ENCODE measurements at places on chromosomes 3 and 15.
A peak's percentile ranks its signal among the peaks of the same experiment; 100 is the strongest.

GRCh38 chr15:38642689-38643270 lies 78.2 kb upstream of the RASGRP1 start:
- DNase-seq, result no peak

- DNase-seq, result no peak
Measured at GRCh38 chr15:68536331-68537095, 42.3 kb upstream of the CORO2B start.

DNA sequence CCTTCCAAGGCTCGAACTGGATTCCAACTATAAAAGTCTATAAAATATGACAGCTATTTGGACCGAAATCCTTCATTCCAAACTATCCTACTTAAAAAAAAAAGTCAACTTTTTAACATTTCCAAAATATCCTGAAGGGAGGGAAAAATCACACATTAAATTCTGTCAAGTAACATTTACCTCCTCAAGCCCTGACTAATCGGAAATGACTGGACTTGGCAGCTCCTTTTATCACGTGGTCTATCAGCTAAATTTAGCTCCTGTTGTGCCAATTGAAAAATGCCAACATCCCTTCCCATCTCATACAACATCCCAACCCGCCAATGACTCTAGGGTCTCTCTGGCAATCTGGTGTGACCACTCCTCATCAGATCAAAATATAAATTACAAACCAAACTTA lies 297.9 kb downstream of the FHIT start:
- DNase-seq, result no peak

DNA sequence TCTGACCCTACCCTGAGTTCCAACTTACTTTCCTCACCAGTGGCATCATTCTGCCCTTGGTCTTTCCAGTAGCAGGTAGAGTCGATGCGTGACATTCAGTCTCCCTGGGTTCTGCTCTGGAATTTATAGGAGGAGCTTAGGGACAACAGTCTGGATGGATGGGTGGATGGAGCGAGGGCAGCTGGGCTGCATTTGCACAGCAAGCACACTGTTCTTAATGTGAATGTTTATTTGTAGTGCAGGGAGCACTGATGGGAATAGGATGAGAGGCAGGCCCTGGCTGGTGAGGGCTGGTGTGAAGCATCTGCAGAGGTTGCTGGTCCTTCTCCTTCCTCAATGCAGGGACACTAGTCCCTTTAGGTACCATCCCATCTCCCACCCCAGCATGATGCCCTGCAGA lies 176.2 kb downstream of the EPHB1 start:
- DNase-seq, result no peak

DNA sequence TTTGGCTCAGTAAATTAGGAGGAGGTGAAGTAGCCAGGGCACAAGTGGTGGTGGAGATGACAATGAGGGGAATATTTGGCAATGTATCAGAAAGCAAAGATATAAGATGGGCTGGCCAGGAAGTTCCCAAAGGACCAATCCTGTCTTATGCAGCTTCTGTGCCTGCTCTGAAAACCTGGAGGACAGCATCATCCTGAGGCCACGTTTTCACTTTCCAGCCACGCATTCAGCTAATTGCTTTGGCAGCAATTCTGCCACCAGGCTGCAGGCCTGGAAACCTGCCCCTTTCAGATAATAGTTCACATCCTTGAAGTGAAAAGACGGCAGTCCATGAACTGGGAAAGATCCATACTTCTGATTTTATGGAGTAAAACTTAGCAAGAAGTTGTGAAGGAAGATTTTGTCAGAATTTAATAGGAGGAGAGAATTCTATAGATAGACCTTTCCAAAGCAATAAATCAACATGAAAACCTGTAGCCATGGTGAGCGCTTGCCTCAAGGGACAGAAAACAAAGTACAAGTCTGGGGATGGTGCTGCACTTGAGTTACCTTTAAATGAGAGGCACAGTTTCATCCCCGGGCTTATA lies 682.5 kb downstream of the GRM7 start:
- no peak for DNase-seq

GRCh38 chr3:53346922-53347260 lies 452 bp downstream of the DCP1A start:
- no peak for DNase-seq

GRCh38 chr15:90427185-90427584 lies 39.1 kb downstream of the IQGAP1 start:
- DNase-seq, result no peak

GRCh38 chr3:52054661-52055511 lies 1.5 kb downstream of the DUSP7 start:
- DNase-seq, result peak; percentile 21

- no peak for DNase-seq
Measured at GRCh38 chr3:34150992-34151391, 352.6 kb downstream of the PDCD6IP start.

GRCh38 chr15:26866298-26867199 lies at the start of gene GABRA5:
TSS of gene GABRA5 (plus strand) at chr15:26867062. CDS start at chr15:26869249, 2,187 bp downstream.
- DNase-seq, result no peak

DNA sequence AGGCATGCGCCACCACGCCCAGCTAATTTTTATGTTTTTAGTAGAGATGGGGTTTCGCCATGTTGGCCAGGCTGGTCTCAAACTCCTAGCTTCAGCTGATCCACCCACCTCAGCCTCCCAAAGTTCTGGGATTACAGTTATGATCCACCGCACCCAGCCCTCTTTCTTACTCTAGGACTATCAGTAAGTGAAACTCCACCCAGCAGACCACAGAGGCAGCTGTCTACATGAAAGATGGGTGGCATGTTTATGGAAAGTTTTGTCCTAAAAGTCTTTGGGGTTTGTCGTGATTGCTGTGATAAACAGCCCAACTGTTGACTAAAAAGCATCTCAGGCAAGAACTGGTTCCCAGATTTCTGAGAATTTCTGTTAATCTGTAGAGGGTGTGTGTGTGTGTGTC lies 10.9 kb downstream of the ARL6IP5 start:
- peak; percentile 37 for DNase-seq

GRCh38 chr3:121998611-121999473 lies 23.2 kb downstream of the ILDR1 start:
- DNase-seq, result no peak

DNA sequence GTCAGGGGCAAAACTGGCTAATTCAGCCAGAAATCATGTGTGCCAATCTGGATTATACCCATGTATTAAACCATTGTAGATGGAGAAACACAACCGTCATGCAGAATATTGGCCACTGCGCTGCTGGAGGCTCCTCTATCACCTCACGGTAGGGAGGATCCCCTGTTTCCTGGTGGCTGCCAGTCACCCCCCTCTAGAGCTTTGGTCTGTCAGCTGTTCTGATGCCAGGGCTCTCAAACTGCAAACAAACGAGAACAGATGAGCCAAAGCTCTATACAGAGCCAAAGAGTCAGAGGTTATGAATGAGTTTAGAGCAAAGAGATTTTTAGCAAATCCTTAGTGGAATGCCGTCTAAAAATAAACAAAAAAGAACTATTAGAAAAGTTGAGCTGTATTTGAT lies 62.5 kb downstream of the IL20RB start:
- no peak for DNase-seq

DNA sequence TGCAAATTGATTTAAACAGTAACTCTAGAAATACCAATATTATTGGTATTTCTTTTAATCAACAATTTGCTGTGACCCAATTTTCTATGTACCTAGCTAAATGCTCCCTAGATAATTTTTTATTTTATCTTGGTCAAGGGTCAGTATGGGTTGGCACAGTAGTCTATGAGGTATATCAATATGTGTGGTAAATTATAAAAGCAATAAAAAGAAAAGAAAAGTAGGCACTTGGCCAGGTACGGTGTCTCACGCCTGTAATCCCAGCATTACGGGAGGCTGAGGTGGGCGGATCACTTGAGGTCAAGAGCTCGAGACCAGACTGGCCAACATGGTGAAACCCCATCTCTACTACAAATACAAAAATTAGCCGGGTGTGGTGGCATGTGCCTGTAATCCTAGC lies 34.0 kb upstream of the STIMATE start:
- DNase-seq, result no peak

DNA sequence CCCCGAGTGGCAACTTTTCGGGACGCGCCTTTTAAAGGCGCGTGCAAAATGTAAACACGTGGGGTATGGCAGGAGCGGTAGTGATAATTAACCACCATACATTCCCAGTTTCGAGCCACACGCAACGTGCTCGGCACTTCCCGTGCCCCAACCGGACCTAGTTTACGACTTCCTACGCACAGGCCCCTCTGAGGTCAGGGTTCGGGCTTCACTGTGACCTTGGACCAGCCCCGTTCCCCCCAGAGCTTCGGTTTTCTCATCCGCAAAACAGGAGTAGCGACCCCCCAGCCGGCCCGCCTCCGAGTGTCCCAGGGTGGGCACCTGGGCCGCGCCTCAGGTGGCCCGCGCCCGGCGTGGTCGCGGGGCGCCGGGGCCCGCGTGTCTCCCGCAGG lies 451 bp downstream of the CHCHD4 start:
- peak; percentile 69 for DNase-seq

DNA sequence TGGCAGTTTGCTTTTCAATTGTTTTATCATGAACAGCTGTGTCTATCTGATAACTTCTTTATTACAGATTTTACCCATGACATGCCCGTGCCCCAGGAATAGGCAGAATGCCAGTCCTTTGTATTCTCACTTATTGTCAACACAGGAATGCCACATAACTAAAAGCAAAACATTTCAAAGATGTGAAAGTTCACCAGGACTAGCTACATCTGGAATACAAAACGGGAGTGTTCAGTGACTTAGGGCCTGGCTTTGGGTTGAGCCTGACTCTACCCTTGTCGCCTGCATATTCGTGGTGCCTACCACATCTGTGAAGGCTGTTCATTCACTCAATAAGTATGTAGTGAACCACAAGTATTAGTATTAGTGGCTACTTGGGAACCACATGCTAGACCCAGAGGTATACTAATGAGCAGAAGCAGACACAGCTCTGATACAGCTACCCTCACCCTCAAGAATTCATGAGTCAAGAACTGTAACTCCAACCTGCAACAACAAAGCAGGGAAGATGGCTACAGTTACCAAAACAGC lies 2.9 kb downstream of the TNFSF10 start:
- peak; percentile 22 for DNase-seq

GRCh38 chr3:126156468-126156867 lies 23.9 kb downstream of the ALDH1L1 start:
- no peak for DNase-seq

DNA sequence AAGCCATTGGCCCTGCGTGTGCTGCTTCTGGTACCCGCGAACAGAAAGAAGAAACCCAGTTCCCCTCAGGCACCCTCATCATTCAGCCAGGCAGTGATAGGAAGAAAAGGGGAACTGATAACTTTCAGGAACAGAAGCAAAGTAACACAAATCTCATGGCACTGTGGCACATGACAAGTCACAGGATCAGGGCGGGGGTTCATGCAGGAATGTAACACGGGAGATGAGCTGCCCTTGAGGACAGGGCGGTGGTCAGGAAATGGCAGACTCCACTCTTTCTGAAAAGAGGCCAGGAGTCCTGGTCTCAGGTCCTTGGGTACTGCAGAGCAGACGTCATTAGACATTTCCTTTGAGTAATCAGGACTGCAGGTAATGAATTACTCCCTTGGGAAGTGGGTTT lies 95.5 kb downstream of the CCNL1 start:
- no peak for DNase-seq

DNA sequence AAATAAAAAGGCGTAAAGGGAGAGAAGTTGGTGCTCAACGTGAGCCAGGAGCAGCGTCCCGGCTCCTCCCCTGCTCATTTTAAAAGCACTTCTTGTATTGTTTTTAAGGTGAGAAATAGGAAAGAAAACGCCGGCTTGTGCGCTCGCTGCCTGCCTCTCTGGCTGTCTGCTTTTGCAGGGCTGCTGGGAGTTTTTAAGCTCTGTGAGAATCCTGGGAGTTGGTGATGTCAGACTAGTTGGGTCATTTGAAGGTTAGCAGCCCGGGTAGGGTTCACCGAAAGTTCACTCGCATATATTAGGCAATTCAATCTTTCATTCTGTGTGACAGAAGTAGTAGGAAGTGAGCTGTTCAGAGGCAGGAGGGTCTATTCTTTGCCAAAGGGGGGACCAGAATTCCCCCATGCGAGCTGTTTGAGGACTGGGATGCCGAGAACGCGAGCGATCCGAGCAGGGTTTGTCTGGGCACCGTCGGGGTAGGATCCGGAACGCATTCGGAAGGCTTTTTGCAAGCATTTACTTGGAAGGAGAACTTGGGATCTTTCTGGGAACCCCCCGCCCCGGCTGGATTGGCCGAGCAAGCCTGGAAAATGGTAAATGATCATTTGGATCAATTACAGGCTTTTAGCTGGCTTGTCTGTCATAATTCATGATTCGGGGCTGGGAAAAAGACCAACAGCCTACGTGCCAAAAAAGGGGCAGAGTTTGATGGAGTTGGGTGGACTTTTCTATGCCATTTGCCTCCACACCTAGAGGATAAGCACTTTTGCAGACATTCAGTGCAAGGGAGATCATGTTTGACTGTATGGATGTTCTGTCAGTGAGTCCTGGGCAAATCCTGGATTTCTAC lies at the start of gene RARB:
Gene RARB, plus strand, starts transcription at position 322 of the 847 bp plus-strand sequence. Its CDS starts 469 bp downstream, at position 791.
- no peak for DNase-seq

DNA sequence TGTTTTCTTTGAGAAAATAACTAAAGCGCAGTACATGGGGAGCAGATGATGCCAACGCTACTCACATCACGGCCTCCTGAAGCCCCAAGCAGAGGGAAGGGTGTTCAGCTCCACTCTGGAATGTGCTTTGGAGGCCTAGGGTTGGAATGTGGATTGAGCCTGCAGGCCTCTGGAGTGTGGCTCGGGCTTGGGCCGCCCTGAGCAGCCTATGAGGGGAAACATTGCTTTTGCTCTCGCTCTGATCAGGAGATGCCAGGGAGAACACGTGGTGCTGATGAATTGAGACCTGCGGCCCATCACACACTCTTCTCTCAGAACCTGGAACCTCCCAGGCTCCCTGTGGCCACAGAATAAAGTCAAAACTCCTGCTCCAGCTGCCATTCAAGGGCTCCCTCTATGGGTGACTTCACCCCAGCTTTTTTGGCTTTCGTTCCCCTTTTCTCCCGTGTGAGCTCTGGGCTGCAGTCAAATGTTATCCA lies 23.3 kb downstream of the CCDC13 start:
- DNase-seq, result peak; percentile 22

Measured in activated CD4-positive, alpha-beta T cell treated with anti-CD3 and anti-CD28 coated beads, Interleukin-2, amount 10 ng/mL, durations not matched to agents 7 days and 5 days (primary cell).